ENCODE measurements at places on chromosomes 5 and 9. TPM values are rescaled to one million over a fixed set of nuclear protein-coding genes. Genes with fewer than 3 reads are reported as not detected.

Gene TAS2R1
- not detected for total RNA-seq

Gene ORM1
- not detected for total RNA-seq

Gene ANKRD34B
- total RNA-seq: not detected

Gene FBXL17
- total RNA-seq: 15.7 TPM

DNA sequence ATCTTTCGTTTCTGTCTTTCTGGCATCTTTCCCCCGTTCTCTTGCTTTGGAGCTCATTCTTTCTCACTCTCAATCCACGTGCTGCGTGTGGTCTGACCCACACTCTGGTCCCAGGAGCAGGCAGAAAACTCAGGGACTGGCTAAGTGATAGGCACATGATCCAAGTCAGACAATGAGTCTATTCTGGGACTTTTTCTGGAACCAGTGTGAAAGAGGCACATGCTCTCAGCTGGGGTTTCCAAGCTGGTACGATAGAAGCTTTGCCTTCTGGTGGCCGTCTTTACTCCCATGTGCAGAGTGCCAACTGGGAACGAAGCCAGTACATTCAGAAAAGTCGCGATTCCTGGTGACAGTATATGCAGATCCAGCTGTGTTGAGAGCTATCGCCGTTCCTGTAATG lies 94.4 kb downstream of the PDZD2 start:
- no peak for DNase-seq

GRCh38 chr5:120442694-120443093 lies 21.4 kb upstream of the PRR16 start:
- DNase-seq: no peak

- no peak for DNase-seq
These were observed 7.3 kb downstream of the ASTN2 start for GRCh38 chr9:117407436-117408022.

DNA sequence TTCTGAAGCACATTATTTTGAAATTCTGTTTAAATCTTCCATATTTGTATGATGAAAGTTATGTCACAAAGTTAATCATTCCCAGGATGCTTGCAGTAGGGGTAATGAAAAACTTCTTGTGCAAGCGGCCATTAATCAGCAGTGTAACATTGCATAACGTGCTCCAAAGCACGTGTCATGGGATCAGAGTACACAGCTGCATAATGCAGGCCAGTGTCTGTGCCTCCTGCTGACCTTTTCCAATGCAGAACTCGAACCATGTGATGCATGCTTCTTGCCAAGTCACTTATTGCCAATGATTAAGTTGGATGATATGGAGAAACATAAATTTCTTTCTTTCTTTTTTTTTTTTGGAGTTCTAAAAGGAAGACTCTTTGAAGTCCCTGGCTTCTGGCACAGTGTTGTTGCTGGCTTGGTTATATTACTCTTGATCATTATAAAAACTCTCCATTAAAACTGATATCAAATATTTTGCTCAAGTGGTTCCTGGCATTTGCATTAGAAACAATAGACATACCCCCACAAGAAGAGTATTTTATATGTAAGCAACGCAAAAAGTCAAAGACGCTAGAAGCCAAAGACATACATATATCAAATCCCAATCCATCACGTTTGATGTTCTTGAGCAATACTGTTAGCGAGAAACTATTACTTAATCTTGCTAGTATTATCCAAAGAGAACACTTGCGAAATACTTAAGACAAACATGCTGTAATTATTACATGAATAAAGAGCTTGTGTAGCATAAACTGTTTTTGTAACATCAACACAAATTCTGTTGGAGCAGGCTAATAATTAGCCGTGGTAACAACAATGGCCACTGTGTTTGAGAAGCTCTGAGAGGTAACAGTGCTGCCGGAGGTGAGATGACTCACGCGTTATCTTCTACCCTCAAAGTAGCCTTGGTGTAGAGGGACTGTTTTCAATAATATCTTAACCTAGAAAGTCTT lies 164.2 kb downstream of the AUH start:
- DNase-seq: peak; percentile 95

- no peak for DNase-seq
These were observed 4.8 kb downstream of the FOXI1 start for GRCh38 chr5:170110403-170111087.

Measured in GM23248 (cell line).